DMS79 (cell line): ENCODE measurements at places on chromosomes 3 and 15.
A peak's percentile ranks its signal among the peaks of the same experiment; 100 is the strongest.

DNA sequence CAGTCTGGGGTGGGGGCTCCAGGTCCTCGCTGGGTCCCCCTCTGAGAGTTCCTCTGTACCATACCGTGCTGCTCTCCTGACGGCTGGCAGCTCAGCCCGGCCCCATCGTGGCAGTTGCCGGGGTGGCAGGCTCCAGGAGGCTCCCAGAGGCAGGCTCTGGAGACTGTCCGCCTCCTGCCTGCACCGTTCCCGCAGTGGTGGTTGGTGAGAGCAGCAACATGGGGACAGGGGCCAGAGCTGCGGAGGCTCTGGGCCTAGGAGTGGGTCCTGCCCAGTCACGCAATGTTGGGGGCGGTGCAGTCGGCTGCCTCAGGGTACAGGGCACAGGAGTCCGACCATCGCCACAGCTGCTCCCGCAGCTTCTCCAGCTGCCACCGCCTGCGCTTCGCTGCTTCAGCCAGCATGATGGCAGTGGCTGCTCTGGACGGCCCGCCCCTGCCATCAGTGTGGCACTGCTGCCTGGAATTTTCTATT lies 492.7 kb downstream of the AGBL1 start:
- no peak for DNase-seq

DNA sequence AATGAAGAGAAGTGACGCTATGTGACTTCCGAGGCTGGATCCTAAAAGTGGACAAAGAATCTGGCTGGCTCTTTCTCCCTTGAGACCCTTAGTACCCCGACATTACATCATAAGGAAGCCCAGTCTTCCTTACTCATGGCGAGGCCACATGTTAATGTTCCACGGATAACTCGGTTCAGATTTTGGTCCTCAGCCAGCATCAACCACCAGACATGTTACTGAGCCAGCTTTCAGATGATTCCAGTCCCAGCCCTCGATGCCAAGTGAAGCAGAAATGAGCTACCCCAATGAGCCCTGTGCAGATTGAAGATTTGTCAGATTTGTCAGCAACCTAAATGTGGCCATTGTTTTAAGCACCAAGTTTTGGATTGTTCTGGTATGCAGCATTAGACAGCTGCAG lies 46.6 kb downstream of the SLCO2A1 start:
- DNase-seq, result no peak

GRCh38 chr3:10196389-10197052 lies 31.8 kb downstream of the IRAK2 start:
- DNase-seq, result no peak

DNA sequence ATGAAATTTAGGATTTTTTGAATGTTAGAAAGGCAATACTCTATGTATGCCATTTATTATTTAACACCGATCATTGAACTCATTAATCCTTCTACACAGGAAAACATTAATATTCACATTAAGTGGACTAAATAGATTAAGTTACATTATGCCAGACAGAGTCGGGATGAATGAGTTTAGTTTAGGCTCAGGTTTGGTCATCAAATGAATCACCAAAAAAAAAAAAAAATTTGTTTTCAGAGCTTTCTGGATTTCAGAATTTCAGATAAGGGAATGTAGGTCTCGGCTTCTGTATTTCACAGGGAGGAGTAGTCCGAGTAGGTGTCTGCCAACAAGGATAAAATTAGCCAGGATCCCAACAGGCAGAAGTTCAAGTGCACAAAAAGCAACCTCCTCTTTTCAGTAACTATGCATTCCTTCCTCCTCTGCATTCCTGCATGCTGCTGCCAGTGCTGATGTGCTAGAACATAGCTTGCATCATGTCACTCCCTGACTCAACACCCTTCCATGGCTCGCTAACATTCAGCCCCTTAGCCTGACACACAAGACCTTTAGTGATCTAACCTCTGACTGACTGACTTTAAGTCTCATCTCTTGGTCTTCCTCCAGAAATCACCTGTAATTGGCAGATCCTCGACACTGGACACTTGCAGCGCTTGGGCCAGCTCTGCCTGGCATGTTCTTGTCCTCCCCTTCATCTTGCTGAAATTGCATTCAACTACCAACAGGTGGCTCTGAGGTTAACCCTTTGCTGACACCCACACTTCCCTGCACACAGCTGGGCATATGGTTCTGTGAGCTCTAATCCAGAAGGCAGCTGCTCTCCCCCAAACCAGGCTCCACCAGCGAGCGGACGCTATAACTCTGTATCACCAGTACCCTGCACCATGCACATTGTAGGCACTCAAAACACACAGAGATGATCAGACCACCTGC lies 145.4 kb upstream of the PROK2 start:
- no peak for DNase-seq

DNA sequence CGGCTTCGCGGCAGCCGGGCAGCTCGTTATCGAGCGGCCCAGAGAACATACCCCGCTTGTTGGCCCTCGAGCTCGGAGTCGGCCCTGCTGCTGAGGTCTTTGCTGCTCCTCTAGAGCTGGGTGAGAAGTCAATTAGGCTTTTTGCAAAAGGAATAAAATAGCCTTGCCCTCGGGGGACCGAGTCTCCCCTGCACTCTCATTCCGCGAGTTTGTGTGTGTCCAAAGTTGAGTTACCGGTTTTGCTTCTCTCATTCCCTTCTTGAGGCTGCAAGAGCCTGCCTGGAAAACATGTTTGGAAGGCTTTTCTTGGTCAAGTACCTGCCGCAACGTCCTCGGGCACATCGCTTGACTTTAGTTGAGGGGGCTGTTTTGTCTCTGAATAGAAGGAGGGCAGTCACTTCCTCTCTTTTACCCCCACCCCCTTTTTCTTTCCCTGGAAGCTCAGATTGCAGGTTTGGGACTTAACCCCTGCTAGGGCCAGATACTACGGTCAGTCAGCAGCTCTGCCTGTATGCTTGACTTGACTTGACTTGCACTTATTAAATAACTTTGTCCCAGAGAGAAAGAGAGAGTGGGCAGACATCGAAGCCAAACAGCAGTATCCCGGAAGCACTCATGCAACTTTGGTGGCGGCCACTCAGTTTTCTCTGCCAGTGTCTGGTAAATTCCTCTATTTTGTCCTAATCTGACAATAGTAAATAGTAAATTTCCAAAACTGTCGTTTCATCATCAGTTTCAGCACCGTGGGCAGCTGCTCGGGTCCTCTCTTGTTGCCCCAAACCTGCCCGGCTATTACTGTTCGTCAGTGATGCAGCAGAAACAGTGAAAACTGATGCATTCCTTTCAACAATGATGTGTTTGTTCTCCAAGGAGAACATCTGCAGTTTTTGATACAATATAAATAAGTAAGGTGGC lies 609 bp downstream of the RNF13 start:
- peak; percentile 50 for DNase-seq

GRCh38 chr3:114394551-114394950 lies 100.7 kb downstream of the TIGIT start:
- no peak for DNase-seq

DNA sequence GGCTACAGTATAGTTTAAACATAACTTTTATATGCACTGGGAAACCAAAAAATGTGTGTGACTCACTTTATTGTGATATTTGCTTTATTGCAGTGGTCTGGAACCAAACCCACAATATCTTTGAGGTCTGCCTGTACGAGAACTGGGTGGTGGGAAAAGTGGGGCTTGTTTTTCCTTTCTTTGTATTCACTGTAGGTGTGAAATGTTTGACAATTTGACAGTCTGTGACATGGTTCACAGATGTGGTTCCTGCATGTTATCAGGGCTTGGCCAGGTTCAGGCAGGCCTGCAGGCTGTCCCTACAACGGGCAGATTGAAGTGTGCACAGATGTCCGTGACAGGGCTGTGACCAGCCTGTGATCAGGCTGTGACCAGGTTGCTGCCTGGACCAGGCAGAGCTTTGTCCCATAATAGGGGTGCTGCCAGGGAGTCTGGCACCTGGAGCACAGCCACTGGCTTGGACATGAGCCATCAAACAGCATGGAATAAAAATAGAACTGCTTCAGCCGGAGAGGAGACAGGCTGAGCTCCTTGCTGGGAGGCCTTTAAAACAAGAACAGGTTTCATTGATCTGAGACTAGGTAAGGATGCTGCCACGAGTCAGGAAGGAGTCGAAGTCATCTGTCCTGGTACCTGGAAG lies 61.0 kb downstream of the KLF13 start:
- DNase-seq, result peak; percentile 35

DNA sequence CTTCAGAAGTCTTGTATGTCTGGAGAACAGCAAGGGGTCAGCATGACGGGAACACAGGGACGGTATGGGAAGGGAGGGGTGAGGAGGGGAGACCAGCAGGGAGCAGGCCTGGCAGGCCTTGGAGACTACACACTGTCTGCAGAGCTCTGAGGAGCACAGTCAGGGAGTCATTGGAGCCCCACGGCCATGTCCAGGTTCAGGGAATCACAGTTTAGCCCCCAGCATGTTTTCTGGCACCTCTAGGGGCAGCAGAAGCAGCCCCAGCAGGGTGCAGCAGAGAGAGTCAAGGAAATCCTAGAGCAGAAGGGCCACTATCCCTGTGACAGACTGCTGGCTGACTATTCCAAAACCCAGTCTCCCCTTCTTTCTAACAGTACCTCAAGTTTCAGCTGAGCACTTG lies 3.2 kb downstream of the LAMP3 start:
- no peak for DNase-seq
